ENCODE measurements at places on chromosomes 5 and 9.

- no peak for DNase-seq
These were observed 108.5 kb downstream of the MACIR start for GRCh38 chr5:103366918-103367549.

- no peak for DNase-seq
These were observed 126.1 kb upstream of the HAND1 start for GRCh38 chr5:154603953-154604679.

DNA sequence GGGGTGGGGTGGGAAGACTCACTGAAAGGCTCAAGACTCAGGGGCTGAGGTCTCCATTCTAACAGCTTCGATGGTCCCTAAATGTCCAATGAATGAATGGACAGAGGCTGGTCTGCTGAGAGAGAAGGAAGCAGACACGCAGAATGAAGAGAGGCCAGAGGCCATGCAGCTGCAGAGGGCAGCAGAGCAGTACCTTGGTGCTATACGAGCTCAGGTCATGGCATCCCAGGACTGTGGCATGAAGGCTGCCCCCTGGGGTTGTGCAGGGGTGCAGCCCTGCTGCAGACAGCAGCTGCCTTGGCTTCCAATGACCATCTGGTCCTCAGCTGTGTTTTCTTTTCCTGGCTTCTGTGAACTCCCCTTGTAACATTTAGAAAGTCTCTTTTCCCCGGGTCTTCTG is 15.2 kb upstream of the CORO2A start:
- no peak for DNase-seq

DNA sequence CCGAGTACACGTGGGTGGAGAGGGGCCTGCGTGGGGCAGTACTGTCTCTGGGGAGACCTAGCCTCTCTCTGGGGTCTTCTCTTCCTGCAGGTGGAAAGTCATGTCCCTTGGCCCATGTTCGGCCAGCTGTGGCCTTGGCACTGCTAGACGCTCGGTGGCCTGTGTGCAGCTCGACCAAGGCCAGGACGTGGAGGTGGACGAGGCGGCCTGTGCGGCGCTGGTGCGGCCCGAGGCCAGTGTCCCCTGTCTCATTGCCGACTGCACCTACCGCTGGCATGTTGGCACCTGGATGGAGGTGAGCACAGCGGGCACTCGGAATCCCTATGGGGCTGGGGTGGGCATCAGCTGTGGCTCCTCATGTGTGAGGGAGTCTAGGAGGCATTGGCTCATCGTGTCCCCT is 5.5 kb upstream of the CACFD1 start:
- no peak for DNase-seq

GRCh38 chr5:969408-969839 is 39.2 kb upstream of the NKD2 start:
- no peak for DNase-seq

DNA sequence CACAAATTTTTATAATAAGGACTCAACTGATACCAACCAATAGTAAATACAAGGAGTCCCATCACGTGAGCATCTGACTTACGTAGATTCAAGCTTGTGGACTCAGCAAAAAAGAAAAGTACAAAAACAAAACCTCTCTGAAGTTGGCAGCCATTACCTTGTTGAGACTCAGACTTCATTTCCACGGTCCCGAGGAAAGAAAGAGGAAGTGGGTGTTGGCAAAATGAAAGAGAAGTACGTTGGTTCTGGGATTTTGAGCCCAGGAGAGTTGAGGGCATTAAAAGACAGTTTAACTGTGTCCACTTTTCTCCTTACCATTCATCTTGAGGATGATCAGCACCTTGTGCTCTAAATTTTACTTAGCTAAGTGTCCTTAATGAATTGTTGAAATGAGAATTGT is 26.7 kb downstream of the NCBP1 start:
- no peak for DNase-seq

DNA sequence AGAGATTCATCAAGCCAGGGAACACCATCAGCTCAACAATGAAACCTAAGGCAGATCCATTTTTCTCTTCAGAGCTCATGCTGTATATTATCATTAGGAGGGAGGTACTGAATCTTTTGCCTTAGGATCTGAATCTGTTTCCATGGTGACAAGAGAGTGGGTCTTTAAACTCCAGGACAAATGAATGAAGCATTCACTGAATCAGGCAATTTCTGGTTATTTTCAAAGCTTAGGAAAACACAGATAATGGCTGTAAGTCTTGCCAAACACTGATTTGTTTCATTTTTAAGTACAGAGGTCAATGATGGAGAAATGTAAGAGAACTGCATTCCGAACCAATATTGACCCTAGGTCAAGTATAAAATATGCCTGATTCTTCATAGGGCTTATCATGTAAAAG is 84.9 kb downstream of the GNA14 start:
- DNase-seq, result no peak

DNA sequence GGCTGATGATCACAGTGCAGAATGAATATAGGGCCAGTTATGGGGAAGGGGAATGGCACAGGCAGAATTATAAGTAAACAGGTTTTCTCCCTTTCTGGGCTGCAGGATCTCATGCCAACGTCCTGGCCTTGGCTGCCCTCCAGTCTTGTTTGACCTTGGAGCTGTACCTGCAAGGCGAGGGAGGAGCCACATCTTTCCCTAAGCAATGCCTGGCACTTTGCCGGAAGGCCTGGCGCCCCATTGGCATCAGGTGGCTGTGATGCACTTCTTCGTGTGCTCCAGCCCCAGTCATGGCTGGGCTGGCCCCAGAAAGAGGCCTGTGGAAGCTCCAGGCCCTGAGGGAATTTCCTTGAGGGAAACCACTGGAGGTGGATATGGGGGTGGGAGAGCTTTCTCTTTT is 16.7 kb upstream of the IQGAP2 start:
- no peak for DNase-seq

GRCh38 chr5:171379961-171380360 is 7.7 kb upstream of the NPM1 start:
- no peak for DNase-seq

DNA sequence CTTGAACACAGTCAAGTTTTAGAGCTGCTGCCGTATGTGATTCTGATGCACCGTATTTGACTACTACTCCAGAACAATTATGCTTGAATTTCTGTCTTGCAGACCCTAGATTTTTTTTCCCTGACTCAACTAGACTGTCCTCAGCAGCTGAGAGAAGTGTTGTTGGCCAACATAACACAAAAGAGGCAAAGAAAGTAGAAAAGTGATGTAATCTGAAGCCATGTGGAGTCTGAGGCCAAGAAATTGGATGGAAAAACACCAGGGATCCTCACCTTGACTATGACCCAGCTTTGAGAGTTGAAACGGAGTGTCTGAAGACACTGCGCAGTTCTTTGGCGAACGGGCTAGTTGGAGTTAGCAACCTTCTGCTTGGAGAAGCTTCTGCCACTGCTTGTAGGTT is 36.3 kb upstream of the FGF1 start:
- no peak for DNase-seq

GRCh38 chr9:93132946-93133680 is 938 bp downstream of the NINJ1 start:
- peak; percentile 71 for DNase-seq

- DNase-seq, result no peak
These were observed 124.8 kb downstream of the RANBP17 start for GRCh38 chr5:170986598-170986997.

Measured in T-helper 2 cell (primary cell).